ENCODE measurements at places on chromosomes 2 and 18.

DNA sequence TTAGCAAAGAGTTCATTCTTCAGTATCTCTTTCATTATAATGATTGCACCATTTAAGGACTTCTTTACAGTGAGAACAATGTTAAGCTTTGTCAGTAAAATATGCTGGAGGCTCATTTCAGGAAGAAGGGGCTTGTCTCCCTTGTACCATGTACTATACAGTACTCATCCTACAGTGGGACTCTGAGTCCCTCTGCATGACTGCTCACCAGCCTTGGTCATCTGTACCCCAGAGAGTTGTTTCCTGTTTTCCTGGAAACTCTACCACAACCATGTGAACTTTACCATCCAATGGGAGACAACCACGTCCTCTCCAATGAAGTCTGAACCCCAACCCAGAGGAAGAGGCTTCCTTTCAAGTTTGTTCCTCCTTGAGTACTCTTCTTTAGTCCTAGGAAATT lies 1171.1 kb upstream of the CRIM1 start:
- no peak for DNase-seq

GRCh38 chr2:168198476-168199207 lies 48.8 kb downstream of the STK39 start:
- DNase-seq = no peak

DNA sequence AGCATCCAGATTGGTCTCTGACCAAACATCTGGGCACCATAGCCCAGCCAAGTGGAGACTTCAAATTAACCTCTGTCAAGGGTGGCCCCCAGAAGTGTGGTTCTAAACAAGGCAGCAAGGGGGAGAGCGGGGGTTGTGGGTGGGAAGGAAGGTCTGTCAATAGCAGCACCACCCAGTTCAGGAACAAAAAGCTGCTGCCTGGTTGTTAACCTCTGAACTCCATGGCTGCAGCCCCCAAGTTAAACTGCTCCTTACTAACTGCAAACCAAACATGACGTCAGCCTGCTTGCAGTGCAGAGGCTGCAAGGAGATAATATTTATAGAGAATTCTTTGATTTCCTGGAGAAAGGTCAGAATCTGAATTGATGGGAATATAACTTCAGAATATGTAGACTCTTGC lies 76.5 kb downstream of the ARL4C start:
- DNase-seq = no peak

- peak; percentile 79 for DNase-seq
Measured at GRCh38 chr2:41460661-41461060, 587.2 kb upstream of the PKDCC start.

GRCh38 chr2:46072101-46072820 lies 224.9 kb upstream of the EPAS1 start:
- no peak for DNase-seq

- DNase-seq = peak; percentile 5
Measured at GRCh38 chr2:148593421-148593820, 51.1 kb upstream of the EPC2 start.

DNA sequence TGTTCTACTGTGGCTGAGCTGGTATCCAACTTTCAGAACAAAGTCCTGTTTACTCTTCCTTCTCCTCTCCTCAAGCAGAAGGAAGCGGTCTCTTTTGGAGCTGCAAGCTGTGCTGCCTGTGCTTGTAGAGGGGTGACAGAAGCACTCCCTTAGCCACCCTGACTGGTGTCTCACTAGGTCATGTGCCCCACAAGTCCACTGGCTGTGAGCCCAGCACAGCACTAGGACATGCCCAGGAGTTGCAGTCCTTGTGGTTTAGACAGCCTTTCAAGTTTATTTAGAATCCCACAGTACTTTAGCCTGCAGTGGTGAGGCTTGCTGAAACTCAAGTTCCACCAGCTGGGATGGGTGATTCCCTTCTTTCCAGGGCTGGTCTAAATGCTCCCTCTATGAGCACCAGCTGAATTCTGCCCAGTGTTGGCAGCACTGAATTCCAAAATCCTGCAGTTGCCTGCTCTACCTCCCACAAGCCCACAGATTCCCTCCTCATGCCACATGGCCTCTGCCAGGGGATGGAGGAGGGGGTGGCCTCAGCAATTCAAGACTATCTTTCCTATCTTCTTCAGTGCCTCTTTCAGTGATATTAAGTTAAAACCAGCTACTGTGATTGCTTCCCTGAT lies 61.2 kb downstream of the CCDC85A start:
- no peak for DNase-seq

- DNase-seq = no peak
Measured at GRCh38 chr2:153532140-153532539, 53.6 kb upstream of the RPRM start.

DNA sequence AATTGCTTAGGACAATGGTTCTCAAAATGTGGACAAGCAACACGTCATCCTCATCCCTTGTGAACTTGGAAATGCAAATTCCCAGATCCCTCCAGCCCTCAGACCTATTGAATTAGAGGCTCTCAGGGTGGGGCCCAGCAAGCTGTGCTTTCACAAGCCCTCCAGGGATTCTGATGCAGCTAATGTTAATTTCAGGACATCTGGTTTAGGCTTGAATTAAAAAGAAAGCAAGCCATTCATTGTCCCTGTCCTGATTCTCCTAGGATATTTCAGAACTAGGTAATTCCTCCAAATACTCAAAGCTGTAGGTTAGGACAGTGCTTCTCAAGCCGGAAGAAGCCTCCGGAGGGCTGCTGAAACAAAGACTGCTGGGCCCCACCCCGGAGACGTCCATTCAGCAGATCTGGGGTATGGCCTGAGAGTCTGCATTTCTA lies 26.0 kb upstream of the GLI2 start:
- peak; percentile 83 for DNase-seq

- DNase-seq = no peak
Measured at GRCh38 chr2:210370562-210370961, 55.6 kb upstream of the MYL1 start.

- no peak for DNase-seq
Measured at GRCh38 chr18:13201292-13201691, 17.3 kb upstream of the LDLRAD4 start.

DNA sequence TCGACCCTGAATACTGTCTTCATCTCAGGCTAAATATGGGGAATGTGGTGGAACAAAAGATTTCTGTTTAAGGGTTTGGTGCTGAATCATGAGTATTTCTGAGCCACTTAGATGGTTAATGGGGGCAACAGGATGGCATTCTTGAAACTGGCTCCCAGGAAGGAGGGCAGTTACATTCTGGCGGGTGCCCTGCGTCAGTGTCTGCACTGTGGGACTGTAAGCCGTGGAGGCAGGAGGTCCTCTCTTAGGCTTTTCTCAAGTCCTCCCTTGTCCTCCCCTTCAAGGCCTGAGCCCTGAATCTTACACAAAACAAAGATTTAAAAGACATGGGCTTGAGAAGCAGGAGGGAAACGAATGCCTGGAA lies 45.7 kb downstream of the PSD4 start:
- no peak for DNase-seq

Data from muscle of leg (tissue), 16 donors.